ENCODE measurements at places on chromosomes 3 and 15. TPM values are rescaled to one million over a fixed set of nuclear protein-coding genes. Genes with fewer than 3 reads are reported as not detected.

CYP11A1 gene
- total RNA-seq: not detected

CCDC33 gene
- 1.5 TPM for total RNA-seq

EHD4 gene
- total RNA-seq: 32.4 TPM

GADL1 gene
- not detected for total RNA-seq

DNA sequence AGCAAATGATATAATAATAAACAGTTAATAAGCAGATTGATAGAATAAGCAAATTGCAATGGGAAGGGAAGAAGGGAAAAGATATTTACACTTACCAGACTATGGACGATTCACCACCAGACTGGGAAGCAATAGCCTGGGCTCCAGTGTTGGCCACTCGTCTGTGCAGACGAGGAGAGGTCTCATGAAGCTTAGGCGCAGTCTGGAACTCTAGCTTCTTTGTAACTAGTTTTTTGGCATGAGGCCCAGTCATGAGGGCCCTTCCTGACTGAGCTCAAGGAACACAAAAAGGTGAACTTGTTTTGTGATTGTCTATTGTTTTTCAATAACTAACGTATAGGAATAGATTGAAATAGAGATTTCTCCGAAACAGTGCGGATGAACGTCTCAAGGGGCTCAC lies 63.3 kb upstream of the GATM start:
- DNase-seq: no peak

DNA sequence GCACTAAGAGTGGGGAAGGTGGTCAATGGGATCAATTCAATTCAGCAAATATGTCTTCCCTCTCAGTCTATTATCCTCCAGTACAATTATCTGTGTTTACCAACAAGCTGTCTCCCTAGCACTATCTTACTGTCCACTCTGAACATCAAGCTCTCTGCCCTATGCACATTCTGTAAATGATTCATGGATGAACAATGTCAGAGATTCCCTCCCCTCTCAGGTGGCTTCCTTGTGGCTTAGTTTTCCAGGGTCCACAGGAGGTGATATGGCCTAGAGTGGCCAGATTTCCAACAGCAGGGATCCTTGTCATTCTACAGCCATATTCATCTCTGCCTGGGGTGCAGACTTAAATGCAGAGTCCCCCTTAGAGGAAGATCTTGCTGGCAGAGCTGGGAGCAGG lies 225.1 kb downstream of the UACA start:
- DNase-seq: no peak

- no peak for DNase-seq
Measured at GRCh38 chr3:83622526-83622925, 1336.3 kb upstream of the CADM2 start.

GRCh38 chr3:22159004-22159695 lies 408.1 kb upstream of the ZNF385D start:
- DNase-seq: no peak

GRCh38 chr15:75577401-75578172 lies 1.5 kb downstream of the PTPN9 start:
- DNase-seq: no peak

DNA sequence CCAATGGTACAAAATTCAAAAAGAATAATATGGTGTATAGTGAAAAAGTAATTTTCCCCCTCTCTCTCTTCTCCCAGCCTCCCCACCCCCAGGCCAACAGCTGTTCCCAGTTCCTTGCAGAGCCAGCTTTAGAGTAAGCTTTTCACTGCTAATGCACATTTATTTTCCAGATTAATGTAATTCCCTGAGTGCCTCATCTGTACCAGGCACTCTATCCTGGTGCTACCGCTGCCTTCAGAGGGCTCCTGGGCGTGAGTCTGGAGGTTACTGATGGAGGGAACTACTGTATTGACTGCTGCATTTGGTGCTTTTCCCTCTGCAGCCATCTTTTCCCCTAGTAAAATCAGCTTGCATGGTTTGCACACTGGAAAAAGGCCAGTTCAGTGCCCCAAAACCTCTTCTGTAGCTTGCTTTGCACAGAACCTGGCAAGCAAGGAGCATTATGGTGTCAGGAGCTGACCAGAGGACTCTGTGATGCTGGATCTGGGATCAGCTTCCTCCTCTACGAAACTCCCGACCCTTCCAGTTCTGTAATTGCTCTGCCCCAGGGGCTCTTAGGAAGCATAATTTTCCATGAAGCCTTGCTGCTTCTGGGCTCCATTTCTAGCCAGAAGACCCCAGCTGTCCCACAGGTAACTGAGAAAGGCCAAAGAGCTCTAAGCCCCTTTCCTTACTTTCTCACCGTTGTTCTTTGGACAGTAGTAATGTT lies 8.5 kb upstream of the USP3 start:
- DNase-seq: no peak
